ENCODE measurements at places on chromosomes 1 and 21.
A peak's percentile ranks its signal among the peaks of the same experiment; 100 is the strongest.

GRCh38 chr1:212584092-212584886, 24.3 kb upstream of the ATF3 start:
- no peak for DNase-seq

- peak; percentile 37 for DNase-seq
Observed at GRCh38 chr21:45555557-45556301, 13.5 kb upstream of the SLC19A1 start.

- DNase-seq, result no peak
Observed at GRCh38 chr21:34537838-34538237, 25.8 kb upstream of the KCNE1 start.

DNA sequence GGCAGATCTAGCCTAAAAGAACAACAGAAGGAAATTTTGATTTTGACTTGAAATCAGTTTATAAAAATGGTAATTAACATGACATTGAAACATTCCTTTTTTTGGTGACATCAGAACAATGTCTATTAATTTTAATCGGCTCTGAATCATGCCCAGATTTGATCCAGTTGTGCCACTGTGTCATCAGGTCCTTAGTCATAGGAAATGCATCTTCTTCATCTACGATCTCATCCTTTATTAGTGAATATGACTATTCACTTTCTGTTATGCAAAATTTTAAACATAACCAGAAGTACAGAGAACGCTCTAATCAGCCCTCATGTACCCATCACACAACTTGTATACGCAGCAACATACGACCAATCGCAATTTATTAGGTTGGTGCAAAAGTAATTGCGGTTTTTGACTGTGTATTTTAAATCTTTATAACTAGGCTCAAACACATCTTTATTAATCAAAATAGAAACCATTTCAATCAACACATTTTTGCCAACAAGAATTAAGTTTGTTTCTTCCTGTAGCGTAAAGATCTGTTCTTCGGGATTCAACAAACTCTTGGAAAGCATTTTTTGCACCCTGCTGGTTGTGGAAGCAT, 40.3 kb upstream of the TLR5 start:
- no peak for DNase-seq

- no peak for DNase-seq
Observed at GRCh38 chr1:25487628-25488027, 55.8 kb upstream of the LDLRAP1 start.

- DNase-seq, result no peak
Observed at GRCh38 chr1:56447823-56448222, 131.5 kb downstream of the PLPP3 start.

DNA sequence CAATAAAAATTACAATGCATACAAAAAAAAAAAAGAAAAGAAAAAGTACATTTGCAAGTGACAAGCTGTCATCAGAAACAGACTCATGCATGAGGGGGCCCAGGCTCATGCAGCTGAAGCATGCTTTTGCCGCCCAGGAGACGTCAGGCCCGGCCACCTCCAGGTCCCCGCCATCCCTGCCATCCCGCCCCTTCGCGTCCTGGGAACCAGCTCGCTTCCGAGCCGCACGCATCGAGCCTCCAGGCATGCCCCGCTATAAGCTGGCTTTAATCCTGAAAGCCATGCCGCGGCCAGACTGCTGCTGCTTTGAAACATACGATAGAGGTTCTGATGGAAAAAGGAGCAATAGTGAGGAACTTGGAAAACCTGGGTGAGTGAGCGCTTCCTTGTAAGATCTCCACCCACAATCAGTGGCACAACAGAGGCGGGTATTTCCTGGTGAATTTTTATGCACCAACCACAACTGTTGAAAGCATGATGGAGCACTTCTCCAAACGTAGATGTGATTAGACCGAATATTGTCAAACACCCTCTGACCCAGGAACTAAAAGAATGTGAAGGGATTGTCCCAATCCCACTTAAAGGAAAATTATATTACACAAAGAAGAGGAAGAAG, 113.7 kb downstream of the FAF1 start:
- no peak for DNase-seq

- DNase-seq, result no peak
Observed at GRCh38 chr21:34526618-34527290, 14.7 kb upstream of the KCNE1 start.

- no peak for DNase-seq
Observed at GRCh38 chr1:37858931-37859506, 373 bp downstream of the MTF1 start.

GRCh38 chr1:91851130-91852010, 34.6 kb downstream of the TGFBR3 start:
- DNase-seq, result no peak

DNA sequence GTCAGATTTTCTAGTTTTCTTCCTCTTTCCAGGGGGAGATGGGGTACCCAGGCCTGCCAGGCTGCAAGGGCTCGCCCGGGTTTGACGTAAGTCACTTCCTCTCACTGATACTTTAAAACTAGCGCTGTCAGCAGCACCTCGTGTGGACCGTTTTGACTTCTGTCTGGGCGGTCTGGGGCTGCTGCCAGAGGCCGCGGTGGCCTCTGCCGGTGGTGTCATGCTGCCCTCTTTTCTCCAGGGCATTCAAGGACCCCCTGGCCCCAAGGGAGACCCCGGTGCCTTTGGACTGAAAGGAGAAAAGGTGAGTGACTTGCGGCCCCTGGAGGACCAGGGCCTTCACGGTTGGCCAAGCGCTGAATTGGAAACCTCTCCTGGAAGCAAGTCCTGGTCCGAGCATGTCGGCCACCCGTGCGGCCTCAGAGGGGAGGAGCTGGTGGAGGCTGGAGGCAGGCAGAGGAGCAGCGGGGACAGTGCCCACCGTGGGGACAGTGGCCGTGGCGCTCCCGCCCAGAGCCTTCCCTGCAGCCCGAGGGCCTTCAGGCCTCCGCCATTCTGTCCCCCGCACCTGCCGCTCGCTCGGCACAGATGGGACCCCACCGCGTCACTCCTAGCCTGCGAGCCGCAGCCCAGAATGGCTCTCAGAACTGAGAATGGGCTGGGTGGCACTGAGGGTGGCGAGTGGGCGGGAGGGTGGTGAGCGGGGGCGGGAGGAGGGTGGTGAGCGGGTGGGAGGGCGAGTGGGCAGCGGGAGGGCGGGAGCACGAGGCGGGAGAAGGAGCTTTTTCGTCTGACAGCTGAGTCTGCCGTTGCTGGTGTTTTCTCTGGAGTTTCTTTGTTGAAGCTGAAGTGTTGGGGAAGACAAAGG, 9.4 kb downstream of the COL6A1 start:
- no peak for DNase-seq

DNA sequence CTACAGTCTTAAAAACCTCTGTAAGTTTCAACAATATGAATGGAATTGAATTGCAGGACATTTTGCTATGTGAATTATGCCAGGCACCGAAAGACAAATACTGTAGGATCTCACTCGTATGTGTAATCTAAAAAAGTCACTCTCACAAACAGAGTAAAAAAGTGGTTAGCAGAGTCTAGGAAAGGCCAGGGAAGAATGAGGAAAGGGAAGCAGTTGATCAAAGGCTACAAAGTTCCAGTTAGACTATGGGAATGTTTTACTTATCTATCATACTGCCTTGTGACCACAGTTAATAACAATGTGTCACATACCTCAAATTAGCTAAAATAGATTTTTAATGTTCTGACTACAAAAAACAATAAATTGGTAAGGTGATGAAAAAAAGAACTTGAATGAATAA, 565.4 kb upstream of the BRINP3 start:
- no peak for DNase-seq

- DNase-seq, result no peak
Observed at GRCh38 chr21:44820851-44821250, 3.0 kb upstream of the SUMO3 start.

GRCh38 chr1:58818075-58818474, 34.2 kb upstream of the JUN start:
- DNase-seq, result no peak

DNA sequence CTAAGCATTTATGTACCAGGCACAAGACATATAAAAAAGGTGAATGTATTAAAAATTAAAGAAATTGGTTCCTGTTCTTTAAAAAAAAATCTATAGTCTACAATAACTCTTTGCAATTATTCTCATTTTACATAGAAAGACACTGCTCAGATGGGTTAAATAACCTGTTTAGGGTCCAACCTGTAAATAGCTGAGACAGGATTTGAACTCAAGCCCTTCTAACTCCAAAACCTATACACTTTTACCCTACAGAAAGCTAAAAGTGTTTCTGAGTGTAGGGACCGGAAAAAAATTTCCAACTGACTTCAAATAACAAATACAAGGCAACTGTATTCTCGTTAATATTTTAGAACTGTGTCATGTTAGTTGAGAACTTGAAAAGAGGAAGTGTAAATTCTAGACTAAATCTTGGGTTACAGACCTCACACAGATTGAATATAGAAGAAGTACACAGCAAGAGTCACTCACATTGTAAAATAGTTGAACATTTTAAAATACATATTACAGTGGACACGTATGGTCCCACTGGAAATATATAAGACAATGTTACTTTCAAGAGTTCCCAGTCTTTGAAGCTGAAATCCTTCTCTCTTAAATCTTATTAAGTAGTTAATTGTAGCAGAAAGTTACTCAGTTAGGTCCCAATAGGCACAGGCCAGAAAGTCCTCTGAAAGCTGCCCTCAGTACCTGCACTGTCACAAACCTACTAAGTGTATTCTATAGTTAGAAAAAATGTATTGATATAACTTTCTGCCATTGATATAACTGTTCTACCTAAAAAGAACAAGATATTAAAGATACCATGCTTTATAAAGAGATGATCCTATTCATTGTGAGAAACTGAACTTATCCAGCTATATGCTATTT, 7.3 kb downstream of the EDEM3 start:
- no peak for DNase-seq

DNA sequence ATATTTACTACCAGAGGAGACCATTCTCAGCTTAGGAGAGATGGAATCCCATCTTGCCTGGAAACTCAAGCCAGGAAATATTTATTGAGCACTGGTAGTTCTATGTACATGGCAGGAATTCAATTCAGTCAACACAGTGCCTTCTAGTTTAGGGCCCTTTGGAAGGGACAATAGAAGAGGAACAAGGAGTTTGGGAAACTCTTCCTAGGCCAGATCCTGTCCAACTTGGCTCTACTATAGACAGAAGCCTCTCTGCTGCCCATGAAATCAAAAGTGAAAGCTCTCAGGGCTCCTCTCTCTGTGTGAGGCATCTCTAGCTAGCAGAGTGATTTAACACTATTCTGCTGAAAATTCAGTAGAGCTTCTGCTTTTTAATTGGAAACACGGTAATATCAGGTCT, 244.6 kb upstream of the MAP1LC3C start:
- DNase-seq, result no peak

DNA sequence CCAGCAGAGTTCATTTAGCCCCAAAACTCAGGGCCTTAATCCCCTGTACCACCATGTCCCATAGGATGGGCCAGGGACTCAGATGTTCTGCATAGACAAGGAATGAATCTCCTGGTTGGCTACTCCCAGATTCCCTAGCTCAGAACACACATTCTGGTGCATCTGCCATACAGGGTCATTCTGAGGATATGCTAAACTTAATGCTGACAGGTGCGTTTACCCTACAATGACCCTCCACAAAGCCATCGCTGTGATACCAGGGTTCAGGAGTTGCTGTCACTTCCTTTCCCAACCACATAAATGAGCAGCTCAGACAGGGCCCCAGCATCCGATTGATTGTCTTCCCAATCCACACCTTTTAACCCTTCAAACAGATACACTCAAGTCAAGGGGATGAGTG, 32.0 kb upstream of the HHAT start:
- DNase-seq, result no peak

GRCh38 chr1:110224240-110224995, 14.3 kb downstream of the KCNC4 start:
- DNase-seq, result no peak

- DNase-seq, result no peak
Observed at GRCh38 chr1:24557711-24558131, 1.8 kb downstream of the NCMAP start.

- no peak for DNase-seq
Observed at GRCh38 chr1:218983848-218984247, 189.8 kb upstream of the LYPLAL1 start.

GRCh38 chr1:45205910-45206721, at the start of gene ZSWIM5:
Gene ZSWIM5, minus strand, starts transcription at chr1:45206605. Its CDS starts 255 bp downstream, at chr1:45206350.
- peak; percentile 35 for DNase-seq

DNA sequence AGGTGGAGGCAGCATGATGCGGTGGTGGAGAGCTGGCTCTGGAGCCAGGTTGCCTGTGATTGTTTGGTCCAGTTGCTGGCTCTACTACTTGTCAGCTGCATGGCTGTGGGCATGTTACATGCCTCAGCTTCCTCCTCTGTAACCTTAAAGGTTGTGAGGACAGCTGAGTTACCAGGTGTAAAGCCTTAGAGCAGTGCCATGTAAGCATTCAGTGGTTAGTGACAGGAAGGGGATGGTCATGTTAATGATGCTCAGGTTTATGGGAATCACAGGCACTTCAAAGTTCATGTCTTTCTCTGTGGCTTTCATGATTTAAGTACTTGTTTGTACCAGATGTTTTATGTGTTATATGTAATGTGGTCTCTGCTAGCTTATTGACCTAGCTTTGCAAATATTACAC, 32.6 kb downstream of the PTGFRN start:
- DNase-seq, result no peak

GRCh38 chr1:196309386-196309785, 298.9 kb downstream of the KCNT2 start:
- DNase-seq, result no peak

DNA sequence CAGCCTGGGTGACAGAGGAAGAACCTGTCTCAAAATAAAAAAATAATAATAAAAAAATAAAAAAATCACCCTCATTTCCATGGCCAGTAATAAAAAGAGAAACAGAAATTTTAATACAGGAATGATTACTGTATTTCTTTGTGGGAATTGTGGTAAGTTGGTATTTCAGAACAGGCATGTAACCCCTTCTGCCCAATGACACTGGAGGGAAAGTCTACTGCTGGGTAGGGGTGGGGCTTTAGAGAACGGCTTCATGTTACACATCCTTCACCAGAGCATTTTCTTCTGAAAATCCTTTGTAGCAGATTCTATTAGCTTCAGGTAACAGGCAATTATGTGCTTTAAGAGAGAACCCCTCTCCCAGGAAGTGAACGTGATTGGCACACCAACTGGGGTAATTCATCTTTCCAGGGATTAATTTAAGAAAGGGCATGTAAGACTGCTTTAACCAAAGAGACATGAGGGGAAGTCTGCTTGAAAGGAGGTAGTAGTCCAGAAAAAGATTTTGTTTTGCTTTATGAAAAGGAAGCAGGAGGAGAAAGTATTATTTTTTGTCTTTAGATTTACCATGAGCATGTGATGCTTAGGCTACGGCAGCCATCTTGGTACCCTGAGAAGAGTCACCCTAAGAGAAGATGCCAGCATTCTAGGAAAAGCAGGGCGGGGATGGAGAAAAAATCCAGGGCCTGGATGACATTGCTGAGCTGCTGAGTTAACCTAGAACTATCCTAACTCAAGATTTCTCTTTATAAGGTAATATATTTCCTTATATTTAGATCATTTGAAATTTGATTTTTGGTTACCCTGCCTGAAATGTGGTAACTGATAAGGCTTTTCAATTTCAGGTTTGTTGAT, 57.7 kb upstream of the DPT start:
- DNase-seq, result no peak

All from stimulated activated CD8-positive, alpha-beta memory T cell treated with anti-CD3 and anti-CD28 coated beads, Interleukin-4, amount 100 ng/mL, for 4 hours (primary cell).